ENCODE measurements at places on chromosomes 1 and 21.

DNA sequence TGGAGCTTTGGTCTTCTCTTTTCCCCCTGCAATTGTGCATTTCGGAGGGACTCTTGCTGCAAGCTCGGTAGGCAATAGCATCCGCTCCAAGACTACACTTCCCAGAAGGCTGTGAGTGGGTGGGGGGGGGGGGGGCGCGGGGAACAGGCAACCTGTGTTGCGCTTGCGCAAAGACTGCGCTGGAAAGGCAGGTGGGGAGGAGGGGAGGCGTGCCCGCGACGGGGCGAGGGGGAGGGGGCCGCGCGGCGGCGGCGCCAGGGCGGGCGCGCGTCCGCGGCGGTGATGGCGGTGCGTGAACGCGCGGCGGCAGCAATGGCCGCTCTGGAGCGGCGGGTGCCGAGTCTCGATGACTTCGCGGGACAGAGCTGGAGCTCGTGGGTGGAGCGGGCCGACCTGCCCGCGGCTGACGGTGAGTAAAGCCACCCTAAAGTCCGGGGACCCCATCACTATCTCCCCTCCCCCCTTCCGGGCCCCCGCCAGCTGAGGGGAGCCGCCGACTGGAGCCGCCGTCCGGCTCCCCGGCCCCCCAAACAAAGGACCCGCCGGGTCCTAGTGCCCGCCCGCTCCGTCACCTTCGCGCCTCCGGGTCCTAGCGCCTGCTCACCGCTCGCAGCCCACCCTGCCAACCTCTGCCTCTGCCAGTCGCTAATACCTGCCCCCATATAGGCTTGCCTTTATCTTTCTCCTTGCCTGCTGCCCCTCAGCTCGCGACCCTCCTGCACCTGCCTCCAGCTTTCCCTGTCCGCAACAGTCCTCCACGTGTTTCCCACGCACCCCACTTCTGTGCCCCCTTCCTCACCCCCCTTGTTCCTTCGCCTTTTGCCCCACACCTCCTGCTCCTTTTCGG is at the start of gene ATXN7L2:
ATXN7L2 (plus strand) TSS at position 234 of the 847 bp plus-strand sequence; CDS start at position 283, 49 bp downstream.
- peak; percentile 88 for DNase-seq

DNA sequence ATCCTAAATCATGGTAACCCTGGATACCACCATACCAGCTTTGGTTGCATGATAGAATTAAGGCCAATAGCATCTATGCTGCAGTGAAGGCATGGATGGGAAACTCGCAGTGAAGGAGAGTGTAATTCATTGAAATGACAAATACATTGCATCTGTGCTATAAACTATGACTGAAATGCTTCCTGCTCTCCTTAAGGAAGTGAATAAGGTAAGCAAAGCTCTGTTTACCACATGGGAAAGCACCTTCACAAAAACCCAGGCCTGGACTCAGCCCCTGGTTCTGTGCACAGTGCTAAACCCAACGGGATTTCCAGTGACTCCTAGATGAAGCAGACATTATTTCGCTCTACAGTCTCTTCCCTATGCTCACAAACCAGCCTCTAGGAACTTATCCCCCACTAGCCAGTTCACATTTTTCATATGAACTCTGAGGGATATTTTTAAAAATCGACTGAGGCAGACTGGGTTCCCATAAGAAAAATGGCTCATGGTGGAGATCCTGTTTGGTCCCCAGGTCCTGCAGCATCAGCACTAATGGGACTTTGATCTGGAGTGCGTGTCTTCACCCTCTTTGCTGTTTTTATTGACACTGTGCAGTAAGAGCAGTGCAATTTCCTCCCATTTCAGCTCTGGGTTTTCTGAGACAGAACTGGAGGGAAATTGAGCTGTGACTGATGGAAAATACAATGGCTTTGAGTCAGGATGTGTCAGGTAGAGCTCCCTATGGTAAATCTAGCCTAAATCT is 362.7 kb downstream of the SIPA1L2 start:
- no peak for DNase-seq

- no peak for DNase-seq
Measured at GRCh38 chr1:1510912-1511532, 940 bp upstream of the ATAD3A start.

DNA sequence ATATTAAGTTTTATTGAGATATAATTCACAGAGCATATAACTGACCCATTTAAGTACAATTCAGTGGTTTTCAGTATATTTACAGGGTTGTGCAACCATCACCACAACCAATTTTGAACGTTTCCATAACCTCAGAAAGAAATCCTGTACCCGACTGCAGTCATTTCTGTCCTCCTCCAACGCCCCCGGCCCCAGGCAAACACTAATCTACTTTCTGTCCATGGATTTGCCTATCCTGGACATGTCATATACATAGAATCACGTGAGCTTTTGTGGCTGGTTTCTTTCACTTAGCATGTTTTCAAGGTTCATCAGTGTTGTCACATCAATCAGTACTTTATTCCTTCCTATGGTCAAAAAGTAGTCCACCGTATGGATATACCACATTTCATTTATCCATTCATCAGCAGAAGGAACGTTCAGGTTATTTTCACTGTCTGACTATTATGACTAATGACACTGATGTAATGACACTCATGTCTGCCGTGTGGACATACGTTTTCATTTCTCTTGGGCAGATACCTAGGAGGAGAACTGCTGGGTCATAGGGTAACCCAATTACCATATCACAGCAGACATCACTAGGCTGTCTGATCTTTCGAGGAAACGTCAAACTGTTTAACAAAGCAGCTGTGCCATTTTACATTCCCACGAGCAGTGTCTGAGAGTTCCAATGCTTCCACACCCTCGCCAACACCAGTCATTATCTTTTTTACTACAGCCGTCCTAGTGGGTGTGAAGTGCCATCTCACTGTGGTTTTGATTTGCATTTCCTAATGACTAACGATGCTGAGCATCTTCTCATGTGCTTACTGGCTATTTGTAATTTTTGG is 30.8 kb downstream of the MRPL37 start:
- no peak for DNase-seq

GRCh38 chr1:167086033-167086432 is 4.1 kb downstream of the GPA33 start:
- DNase-seq, result no peak

- peak; percentile 25 for DNase-seq
Measured at GRCh38 chr1:37795340-37796125, 1.9 kb downstream of the MANEAL start.

DNA sequence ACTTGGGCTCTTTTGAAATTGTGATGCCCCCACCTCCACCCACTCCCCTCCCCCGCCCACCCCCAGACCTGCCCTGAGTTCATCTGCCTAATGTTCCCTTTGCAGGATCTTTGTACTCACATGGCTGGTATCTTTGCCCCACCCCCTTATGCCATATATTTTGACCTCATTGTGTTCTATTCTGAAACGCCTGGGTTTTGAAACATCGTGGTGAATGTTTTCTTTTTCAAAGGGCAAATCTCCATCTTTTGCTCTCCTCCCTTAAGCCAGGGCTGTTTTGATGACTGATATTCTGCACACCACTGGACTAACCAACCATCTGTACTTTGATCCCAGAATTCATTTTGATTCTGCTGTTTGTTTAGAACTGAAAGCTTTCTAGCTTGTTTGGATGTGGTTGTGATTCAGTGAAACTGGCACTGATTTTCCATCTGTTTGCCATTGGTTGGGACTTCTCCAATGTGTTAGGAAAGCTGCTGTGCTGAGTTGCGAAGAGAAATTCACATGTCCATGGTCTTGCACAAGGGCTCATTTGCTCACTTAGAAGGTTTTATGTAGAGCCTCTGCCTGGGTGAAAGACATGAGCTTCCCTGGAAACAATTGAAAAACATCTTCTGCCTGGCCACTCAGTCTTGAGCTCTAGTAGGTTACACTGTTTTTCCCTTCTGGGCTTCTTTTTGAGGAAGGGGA is 16.5 kb downstream of the SMAP2 start:
- DNase-seq, result peak; percentile 97

- DNase-seq, result peak; percentile 31
Measured at GRCh38 chr1:174160109-174160473, 771 bp downstream of the RABGAP1L start.
